ENCODE measurements at places on chromosomes 12 and 14. TPM values are rescaled to one million over a fixed set of nuclear protein-coding genes. Genes with fewer than 3 reads are reported as not detected.

DNA sequence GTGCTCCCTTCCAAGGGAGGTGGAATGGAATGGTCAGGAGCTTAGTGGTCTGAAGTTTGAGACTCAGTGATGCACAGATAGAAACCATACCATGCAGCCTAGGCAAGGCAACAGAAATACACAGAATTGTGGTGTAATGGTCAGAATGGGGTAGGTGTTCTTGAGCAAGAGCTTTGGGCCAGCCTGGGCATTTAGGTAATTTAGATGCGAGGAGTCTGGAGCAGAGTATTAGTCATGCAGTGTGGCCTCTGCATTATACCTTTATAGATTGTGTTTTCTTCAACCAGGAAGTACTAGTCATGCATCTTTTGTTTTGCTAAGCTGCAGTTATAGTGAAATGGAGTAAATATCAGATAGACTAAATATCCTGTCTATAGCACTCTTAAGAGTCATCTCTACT, 118.3 kb downstream of the DAAM1 start:
- no peak for DNase-seq

DNA sequence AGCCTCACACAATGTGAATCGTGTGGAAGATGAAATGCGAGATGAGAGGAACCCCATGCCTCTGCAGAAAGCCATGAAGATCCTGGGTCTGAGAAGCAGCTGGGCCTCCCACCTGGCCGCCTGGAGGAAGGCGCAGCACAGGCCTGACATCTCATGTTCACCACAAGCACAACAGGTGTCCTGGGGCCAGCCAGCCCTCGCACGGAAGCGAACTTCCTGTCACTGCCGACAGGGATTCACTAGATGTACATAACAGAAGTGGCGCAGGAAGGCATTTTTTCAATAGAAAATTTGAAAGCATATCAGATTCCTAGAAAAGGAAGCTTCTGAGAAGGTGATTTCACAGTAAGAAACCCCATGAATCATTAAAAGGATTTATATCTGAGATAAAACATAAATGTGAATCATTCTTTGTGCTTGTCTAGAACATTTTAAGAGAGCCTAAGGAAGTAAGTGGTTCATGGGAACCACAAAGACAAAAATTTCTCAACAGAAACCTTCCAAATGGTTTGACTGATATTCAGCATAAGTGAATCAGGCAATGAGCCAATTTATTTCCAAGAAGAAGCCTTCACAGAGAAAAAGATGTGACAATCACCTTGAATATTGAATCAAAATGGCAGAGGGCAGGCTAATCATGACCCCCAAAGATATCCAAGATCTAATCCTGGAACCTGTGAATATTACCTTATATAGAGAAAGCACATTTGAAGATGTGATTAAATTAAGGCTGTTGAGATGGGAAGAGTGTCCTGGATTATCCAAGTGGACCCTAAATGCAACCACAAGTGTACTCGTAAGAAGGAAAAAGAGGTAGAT, 311.9 kb downstream of the DUSP6 start:
- DNase-seq = no peak

DNA sequence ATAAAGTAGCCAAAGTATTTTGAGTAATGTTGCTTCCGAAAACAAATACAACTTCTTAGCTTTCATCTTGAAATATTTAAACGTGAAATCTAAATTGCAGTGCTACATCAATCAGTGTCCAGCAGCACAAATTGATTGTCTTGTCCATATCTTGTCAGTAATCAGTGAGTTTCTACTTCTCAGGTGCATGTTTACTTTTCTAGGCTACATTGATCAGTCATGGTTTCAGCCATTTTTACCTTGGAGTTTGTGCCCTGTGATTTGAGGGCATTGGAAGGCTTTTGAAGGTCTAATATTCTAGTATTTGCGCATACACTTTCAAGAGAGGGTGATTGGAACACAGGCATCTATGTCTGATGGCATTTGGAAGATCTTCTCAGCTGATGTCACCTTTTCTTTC, 12.4 kb downstream of the RMST start:
- no peak for DNase-seq

DNA sequence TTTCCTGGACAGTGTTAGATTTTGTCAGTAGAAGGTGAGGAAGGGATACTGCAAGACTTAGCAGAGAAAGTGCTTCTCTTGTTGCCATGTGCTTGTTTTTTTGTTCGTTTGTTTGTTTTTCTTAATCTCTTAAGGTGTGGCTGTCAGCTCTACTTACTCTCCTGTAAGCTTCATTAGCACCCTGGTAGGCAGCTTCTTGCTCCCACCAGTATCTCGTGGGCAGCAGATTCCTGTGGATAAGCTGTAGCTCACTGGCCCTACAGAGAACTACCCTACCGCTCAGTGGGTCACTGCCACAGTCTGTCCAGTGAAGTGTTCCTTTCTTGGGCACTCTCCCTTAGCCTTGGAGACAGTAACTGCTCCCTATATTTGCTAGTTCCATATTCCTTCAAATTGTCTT, 30.1 kb downstream of the VRK1 start:
- DNase-seq = no peak

GRCh38 chr12:41108032-41108431, 80.1 kb upstream of the PDZRN4 start:
- DNase-seq = no peak

- DNase-seq = no peak
Observed at GRCh38 chr12:10384191-10384590, 5.7 kb downstream of the KLRK1 start.

KCNK13 gene
- 4.9 TPM for total RNA-seq

MUCL1 gene
- total RNA-seq = not detected

SCARB1 gene
- 14.1 TPM for total RNA-seq
